Activated effector memory CD4-positive, alpha-beta T cell treated with Interleukin-2 at 50 U/mL for 16 hours (primary cell): ENCODE measurements at places on chromosomes 2 and 18.

- no peak for DNase-seq
Measured at GRCh38 chr2:189163889-189164288, 15.7 kb downstream of the COL5A2 start.

GRCh38 chr2:217222309-217222910 lies 362.5 kb upstream of the TNP1 start:
- no peak for DNase-seq

GRCh38 chr2:84450288-84451227 lies 8.5 kb downstream of the SUCLG1 start:
- DNase-seq, result no peak

GRCh38 chr2:185335879-185336278 lies 402.7 kb upstream of the FSIP2 start:
- DNase-seq, result no peak

DNA sequence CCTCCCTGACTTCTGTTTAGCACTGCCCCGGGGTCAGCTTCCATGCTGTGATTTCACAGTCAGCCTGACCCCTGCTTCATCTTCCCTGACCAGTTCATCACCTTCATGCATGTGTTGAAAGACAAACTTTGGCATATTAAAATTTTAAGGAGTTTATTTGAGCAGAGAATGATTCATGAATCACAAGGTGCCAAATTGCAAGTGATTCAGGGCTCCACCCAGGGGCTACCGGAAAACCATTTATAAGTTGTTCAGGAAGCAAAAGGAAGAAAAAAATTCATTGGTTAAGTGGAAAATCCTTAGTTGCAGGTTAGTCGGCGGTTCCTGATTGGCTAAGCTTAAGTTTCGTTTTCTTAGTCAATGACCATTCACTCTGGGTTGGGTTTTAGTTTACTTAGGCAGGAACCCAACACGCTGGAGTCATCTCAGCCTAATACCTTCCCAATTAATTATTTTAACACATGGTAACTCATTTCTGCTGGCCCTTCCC lies 10.6 kb downstream of the IL1F10 start:
- DNase-seq, result no peak

- no peak for DNase-seq
Measured at GRCh38 chr2:144523596-144524117, 3.7 kb upstream of the ZEB2 start.

DNA sequence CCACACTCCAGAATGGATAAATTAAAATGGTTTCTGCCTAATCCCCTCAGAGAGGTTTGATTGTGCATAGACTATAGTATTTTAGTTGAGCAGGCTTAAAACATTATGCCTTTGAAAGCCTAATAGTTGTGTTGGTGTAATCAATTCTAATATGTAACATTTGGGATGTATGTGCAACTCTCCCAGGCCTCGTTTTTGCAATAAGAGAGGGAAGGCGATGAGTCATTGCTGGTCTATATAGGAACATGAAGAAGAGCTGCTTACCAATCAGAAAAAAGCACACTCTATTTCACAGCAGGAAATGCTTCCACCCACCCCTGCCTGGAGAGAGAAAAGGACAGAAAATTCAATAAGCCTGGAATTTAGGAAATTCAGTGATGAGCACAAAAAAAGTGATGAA lies 1424.0 kb upstream of the PIK3C3 start:
- DNase-seq, result no peak

DNA sequence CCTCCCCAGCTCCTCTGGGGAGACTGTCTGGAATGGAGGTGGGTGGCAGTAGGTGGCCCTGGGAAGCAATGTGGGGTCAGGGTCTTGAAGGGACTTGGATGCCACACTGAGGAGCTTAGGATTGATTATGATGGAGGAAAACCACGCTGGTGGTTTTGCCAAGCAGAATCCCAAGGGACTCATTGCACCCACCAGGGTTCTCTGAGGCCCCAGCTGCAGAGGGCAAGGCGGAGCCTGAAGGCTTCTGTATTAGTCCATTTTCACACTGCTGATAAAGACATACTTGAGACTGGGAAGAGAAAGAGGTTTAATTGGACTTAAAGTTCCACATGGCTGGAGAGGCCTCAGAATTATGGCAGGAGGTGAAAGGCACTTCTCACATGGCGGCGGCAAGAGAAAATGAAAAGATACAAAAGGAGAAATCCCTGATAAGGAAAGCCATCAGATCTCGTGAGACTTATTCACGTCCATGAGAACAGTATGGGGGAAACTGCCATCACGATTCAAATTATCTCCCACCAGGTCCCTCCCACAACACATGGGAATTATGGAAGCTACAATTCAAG lies 87.2 kb upstream of the YWHAQ start:
- DNase-seq, result no peak

GRCh38 chr2:74078466-74078865 lies 69.2 kb downstream of the BOLA3 start:
- DNase-seq, result no peak

- DNase-seq, result peak; percentile 25
Measured at GRCh38 chr2:30115141-30115980, 31.4 kb upstream of the YPEL5 start.

GRCh38 chr18:74390900-74391299 lies 66.2 kb downstream of the DIPK1C start:
- DNase-seq, result no peak

DNA sequence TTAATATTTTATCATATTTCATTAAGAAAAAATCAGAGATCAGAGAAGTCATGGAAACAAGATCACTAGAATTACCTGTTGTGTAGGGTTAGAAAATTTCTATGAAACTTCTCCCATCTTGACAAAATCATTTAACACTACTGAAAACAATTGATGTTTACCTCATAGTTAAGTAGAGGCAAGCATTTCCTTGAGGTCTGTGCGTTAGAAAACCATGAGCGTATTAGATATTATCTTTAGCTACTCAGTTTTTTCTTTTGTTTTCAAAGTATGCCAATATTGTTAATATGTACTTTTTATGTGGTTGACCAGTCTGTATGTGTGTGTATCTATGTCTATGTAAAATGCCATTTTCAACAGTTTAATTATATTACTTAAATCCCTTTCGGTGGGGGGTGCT lies 335.7 kb downstream of the PARD3B start:
- no peak for DNase-seq

DNA sequence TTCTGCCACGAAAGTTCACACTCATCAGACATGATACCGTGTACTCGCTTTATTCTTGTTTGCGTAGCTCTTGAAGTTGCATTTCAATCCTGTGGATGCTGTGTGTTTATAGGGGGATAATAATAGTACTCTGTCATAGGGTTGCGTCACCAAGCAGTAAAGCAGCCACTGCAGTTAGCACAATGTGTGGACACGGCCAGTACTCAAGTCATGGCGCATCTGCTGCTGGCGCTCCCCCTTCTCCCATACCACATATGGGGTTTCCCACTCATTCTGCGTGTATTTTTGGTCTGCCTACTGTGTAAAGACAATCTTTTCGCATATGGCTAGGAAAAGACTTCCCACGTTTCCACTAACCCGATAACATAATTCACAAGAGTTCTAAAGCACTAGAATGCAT lies 2.1 kb upstream of the ZBTB14 start:
- no peak for DNase-seq

GRCh38 chr2:8303322-8303832 lies 378.5 kb upstream of the ID2 start:
- DNase-seq, result peak; percentile 75

- DNase-seq, result no peak
Measured at GRCh38 chr18:75945265-75945933, 517.9 kb upstream of the SMIM21 start.

GRCh38 chr2:32128636-32129035 lies 37.0 kb upstream of the SLC30A6 start:
- DNase-seq, result no peak

- DNase-seq, result no peak
Measured at GRCh38 chr2:8064603-8065002, 617.3 kb upstream of the ID2 start.

- DNase-seq, result no peak
Measured at GRCh38 chr2:148042219-148042618, 21.3 kb downstream of the MBD5 start.

- no peak for DNase-seq
Measured at GRCh38 chr2:134705861-134706586, 12.8 kb downstream of the TMEM163 start.

- DNase-seq, result no peak
Measured at GRCh38 chr2:223841436-223842190, 4.2 kb upstream of the AP1S3 start.

- DNase-seq, result no peak
Measured at GRCh38 chr18:7766817-7767216, 199.7 kb downstream of the PTPRM start.
